Bronchial epithelial cell (primary cell): ENCODE measurements at places on chromosomes 5 and 9. TPM values are rescaled to one million over a fixed set of nuclear protein-coding genes. Genes with fewer than 3 reads are reported as not detected.

- DNase-seq, result peak; percentile 1
Observed at GRCh38 chr5:10831419-10831818, 70.4 kb upstream of the DAP start.

- peak; percentile 94 for DNase-seq
Observed at GRCh38 chr9:108040783-108041182, 551.2 kb upstream of the KLF4 start.

- peak; percentile 52 for DNase-seq
Observed at GRCh38 chr5:137385064-137385463, 114.1 kb downstream of the SPOCK1 start.

Gene ZNF367
- 0.13 and 0.26 TPM in 2 replicates for total RNA-seq
